ENCODE measurements at places on chromosomes 6 and 20. TPM values are rescaled to one million over a fixed set of nuclear protein-coding genes. Genes with fewer than 3 reads are reported as not detected.

Gene MUCL3
- not detected for polyA plus RNA-seq

Gene CST4
- not detected for polyA plus RNA-seq

Gene PTPRT
- not detected for polyA plus RNA-seq

Gene EPPIN
- not detected for polyA plus RNA-seq

Gene MRPL2
- polyA plus RNA-seq = 42.7 TPM

Gene AP5S1
- polyA plus RNA-seq = 7.5 TPM

Gene PSORS1C2
- polyA plus RNA-seq = not detected

Gene HAO1
- not detected for polyA plus RNA-seq

Gene INSM1
- not detected for polyA plus RNA-seq

Gene RAET1L
- not detected for polyA plus RNA-seq

Gene DEFB132
- not detected for polyA plus RNA-seq

Gene ME1
- not detected for polyA plus RNA-seq

Gene EHMT2
- polyA plus RNA-seq = 96.4 TPM

Gene PLCG1
- polyA plus RNA-seq = 101 TPM

Gene GJA10
- polyA plus RNA-seq = not detected

Gene TNXB
- 4.0 TPM for polyA plus RNA-seq

Gene DEFB124
- polyA plus RNA-seq = not detected

Gene CAGE1
- 0.13 TPM for polyA plus RNA-seq

Gene BPIFB1
- not detected for polyA plus RNA-seq

Gene PLCB4
- polyA plus RNA-seq = not detected

Gene ADGRF5
- polyA plus RNA-seq = not detected

Gene PRR18
- not detected for polyA plus RNA-seq

Gene PAK5
- polyA plus RNA-seq = not detected

Gene UBD
- polyA plus RNA-seq = not detected

Gene TSBP1
- polyA plus RNA-seq = not detected

Gene MAS1
- polyA plus RNA-seq = not detected

Gene FAM209B
- 2.0 TPM for polyA plus RNA-seq

Gene RING1
- 37.1 TPM for polyA plus RNA-seq
